A549 treated with Mapracorat at 1 μM for 4 hours (cell line): ENCODE measurements at places on chromosomes 7 and 10. TPM values are rescaled to one million over a fixed set of nuclear protein-coding genes. Genes with fewer than 3 reads are reported as not detected.

PPP1R17 gene
- total RNA-seq = not detected in 5 replicates

CADPS2 gene
- total RNA-seq = 0.03 to 0.11 TPM (median 0.05 TPM) in 4 of 5 replicates, not detected in the other

TAF3 gene
- total RNA-seq = 6.7 to 7.4 TPM (median 7.1 TPM) in 5 replicates

CALHM2 gene
- 3.1 to 6.6 TPM (median 4.9 TPM) in 5 replicates for total RNA-seq

OR9A2 gene
- total RNA-seq = not detected in 5 replicates

FAM25A gene
- not detected in 5 replicates for total RNA-seq

SPDYE2B gene
- not detected in 5 replicates for total RNA-seq

VCL gene
- total RNA-seq = 153 to 228 TPM (median 198 TPM) in 5 replicates

CABCOCO1 gene
- 0.19 to 0.83 TPM (median 0.27 TPM) in 5 replicates for total RNA-seq

TWIST1 gene
- 1.5 to 4.4 TPM (median 3.9 TPM) in 5 replicates for total RNA-seq

TMEM213 gene
- total RNA-seq = not detected in 5 replicates

ZNF467 gene
- total RNA-seq = 0.86 to 2.1 TPM (median 1.5 TPM) in 5 replicates

GIMAP8 gene
- not detected in 5 replicates for total RNA-seq

SSC4D gene
- 0.73 to 1.5 TPM (median 0.89 TPM) in 5 replicates for total RNA-seq

NPTX2 gene
- total RNA-seq = 0.09 to 0.18 TPM (median 0.14 TPM) in 5 replicates

NKX2-3 gene
- total RNA-seq = 0.06 to 0.11 TPM (median 0.08 TPM) in 3 of 5 replicates, not detected in the others

FAM237B gene
- total RNA-seq = 0.04 to 0.06 TPM in 2 of 5 replicates, not detected in the others

HMX3 gene
- not detected in 5 replicates for total RNA-seq

TBXAS1 gene
- 12.5 to 15.0 TPM (median 14.7 TPM) in 5 replicates for total RNA-seq

VWA2 gene
- total RNA-seq = not detected in 5 replicates

GNGT1 gene
- total RNA-seq = not detected in 5 replicates

PRTFDC1 gene
- total RNA-seq = 15.6 to 18.2 TPM (median 16.1 TPM) in 5 replicates

ABHD11 gene
- 21.2 to 29.3 TPM (median 24.5 TPM) in 5 replicates for total RNA-seq

HPSE2 gene
- not detected in 5 replicates for total RNA-seq

PLXDC2 gene
- 0.02 to 0.07 TPM (median 0.03 TPM) in 4 of 5 replicates, not detected in the other for total RNA-seq

GPR37 gene
- 0.54 to 0.74 TPM (median 0.59 TPM) in 5 replicates for total RNA-seq

GOLGA7B gene
- 3.2 to 4.0 TPM (median 3.6 TPM) in 5 replicates for total RNA-seq

PLCE1 gene
- 5.5 to 7.2 TPM (median 6.3 TPM) in 5 replicates for total RNA-seq

AKR1C1 gene
- 488 to 635 TPM (median 578 TPM) in 5 replicates for total RNA-seq

ITIH5 gene
- 0.03 to 0.12 TPM (median 0.10 TPM) in 5 replicates for total RNA-seq

STOX1 gene
- total RNA-seq = 0.33 to 0.86 TPM (median 0.60 TPM) in 5 replicates
